ENCODE measurements at places on chromosomes 5 and 9.

- no peak for DNase-seq
These were observed 20.8 kb upstream of the MATR3 start for GRCh38 chr5:139272471-139273321.

- DNase-seq, result peak; percentile 30
These were observed 532.5 kb downstream of the RAB3C start for GRCh38 chr5:59115345-59115744.

- DNase-seq, result no peak
These were observed 203.0 kb upstream of the VLDLR start for GRCh38 chr9:2418619-2419018.

- DNase-seq, result no peak
These were observed 144.5 kb downstream of the AOPEP start for GRCh38 chr9:94870793-94871558.

DNA sequence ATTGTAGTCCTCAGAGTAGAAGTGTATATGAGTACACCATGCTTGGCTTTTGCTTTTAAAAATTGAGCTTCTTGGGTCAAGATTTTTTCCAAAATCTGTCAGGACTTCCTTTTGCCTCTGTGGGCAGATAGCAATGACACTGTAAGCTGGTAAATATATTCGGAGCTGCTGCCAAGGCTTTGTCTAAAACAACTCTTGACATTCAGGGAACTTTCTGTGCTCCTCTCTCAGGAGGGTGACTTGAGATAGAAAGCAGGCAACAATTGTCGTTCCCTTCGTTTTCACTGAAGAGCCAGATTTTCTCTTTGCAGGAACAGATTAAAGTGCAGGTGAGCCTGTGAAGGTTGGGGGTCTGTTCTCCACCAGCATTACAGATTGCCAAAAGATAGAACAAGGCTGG is 230.5 kb downstream of the MAST4 start:
- no peak for DNase-seq

DNA sequence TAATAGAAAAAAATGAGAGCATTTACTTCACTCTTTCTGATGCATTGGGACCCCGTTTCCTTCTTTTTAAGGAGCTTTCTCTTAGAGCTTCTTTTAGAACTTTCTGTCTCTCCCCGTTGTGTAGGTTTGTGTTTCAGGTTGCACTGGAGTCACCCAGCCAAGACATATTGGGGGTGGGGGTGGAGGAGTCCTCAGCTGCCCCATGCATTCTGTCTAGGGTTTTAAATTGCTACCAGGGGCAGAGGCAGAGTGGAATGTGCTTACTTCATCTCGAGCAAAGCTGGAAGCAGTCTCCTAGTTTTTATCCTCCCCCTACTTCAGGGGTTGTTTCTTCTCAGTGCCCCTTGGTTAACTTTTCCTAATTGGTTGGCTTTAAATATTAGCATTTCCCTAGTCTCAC is 9.4 kb downstream of the OR2K2 start:
- DNase-seq, result no peak

GRCh38 chr9:89023740-89024139 is 32.5 kb downstream of the S1PR3 start:
- DNase-seq, result no peak

DNA sequence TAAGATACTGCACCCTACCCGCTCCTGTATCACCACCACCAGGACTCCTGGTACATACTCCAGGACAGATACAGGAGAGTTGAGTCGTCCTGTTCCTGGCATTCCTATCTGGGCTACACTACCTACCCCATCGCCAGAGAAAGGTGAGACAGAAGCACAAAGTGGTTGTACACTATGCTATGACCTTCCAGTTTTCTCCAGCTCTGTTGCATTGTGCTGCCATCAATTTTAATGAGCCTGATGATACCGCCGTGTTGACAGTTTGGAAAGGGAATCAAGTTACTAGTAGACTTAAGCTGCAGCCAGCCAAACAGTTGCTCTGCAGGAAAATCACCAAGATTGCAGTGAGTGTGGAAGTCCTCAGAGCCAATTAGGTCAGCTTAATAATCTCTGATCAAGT is 35.2 kb downstream of the ANP32B start:
- DNase-seq, result no peak

GRCh38 chr9:116501871-116502270 is 185.2 kb upstream of the TRIM32 start:
- no peak for DNase-seq

- DNase-seq, result no peak
These were observed 5.7 kb downstream of the FYB1 start for GRCh38 chr5:39213447-39214207.

- no peak for DNase-seq
These were observed 803.6 kb downstream of the NR2F1-AS1 start for GRCh38 chr5:92777421-92777820.

- DNase-seq, result no peak
These were observed 64.3 kb upstream of the RNU6ATAC start for GRCh38 chr9:134228649-134229048.

DNA sequence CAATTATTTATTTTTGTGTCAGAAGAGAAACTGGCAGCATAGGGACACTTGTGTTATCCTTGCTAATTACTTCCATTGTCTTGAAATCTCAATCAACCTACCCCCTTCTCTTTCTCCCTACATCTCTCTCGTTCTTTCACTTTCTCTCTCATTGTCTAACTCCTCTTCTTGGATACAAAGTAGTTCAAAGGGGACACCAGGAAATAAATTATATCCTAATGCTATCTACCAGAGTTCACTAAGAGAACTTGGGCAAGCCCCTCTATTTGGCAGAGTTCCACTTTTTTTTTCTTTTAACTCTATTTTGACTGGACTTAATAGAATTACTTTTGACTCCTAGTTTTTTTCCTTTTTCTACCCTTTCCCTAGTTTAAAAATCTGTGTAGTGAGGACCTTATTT is 102.2 kb downstream of the MEF2C start:
- DNase-seq, result no peak

DNA sequence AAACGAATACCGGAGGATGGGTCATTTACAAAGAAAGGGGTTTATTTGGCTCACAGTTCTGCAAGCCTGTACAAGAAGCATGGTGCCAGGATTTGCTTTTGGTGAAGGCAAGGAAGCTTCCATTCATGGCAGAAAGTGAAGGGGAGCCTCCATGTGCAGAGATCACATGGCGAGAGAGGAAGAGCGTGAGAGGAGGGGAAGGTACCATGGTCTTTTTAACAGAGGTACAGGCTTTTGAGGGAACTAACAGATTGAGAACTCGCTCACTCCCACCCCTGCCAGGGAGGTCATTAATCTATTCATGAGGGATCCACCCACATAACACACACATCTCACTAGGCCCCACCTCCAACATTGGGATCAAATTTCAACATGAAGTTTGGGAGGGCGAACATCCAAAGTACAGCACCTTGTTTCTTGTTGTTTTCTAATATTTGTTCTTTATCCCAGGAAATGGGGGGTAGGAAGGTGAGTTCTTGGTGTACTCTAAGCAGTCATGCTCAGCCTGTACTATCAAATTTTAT is 18.5 kb downstream of the TMC1 start:
- no peak for DNase-seq

DNA sequence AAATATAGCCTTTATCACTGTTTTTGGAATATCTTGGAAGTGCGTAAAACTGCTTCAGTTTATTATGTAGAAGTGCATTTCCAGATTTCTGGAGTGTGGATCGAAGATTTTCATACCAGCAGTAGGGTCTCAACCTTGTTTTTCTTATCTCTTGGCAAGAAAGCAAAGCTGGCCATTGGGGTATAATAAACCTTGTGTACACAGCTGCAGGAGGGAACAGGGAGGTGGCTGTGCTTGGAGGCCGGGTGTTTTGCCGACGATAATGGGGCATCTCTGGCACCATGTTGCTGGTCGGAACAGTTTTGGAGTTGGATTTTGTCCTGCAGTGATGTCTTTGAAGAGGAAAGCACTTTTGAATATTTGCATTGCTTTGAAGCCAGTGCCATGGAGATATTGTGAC is 308.8 kb upstream of the DMRT1 start:
- no peak for DNase-seq

GRCh38 chr9:127392976-127393375 is 4.0 kb upstream of the SLC2A8 start:
- DNase-seq, result no peak

DNA sequence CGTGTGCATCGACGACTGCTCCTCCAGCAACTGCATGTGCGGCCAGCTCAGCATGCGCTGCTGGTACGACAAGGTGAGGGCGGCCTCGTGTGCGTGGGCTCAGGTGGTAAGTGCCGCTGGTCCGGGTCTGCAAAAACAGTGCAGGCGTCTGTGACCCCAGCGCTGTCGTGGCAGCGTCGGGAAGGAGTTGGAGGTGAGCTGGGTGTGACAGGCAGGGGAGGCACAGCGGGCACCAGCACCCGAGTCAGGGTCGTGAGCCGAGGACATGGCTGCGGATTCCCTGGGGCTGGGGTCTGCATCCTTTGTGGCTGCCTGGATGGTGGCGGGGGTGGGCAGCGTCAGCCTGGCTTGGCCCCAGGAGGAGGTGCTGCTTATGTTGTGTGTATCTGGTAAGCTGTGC is 63.1 kb upstream of the CACNA1B start:
- no peak for DNase-seq

DNA sequence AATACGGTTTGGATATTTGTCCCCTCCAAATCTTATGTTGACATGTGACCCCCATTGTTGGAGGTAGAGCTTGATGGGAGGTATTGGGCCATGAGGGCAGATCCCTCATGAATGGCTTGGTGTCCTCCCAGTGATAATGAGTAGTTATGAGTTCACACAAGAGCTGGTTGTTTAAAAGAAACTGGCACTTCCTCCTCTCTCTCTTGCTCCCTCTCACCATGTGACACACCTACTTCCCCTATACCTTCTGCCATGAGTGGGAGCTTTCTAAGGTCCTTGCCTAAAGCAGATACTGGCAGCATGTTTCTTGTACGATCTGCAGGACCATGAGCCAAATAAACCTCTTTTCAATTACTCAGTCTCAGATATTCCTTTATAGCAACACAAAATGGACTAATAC is 132.0 kb downstream of the PIK3R1 start:
- no peak for DNase-seq

GRCh38 chr5:137828180-137828579 is 39.5 kb upstream of the MYOT start:
- DNase-seq, result no peak

DNA sequence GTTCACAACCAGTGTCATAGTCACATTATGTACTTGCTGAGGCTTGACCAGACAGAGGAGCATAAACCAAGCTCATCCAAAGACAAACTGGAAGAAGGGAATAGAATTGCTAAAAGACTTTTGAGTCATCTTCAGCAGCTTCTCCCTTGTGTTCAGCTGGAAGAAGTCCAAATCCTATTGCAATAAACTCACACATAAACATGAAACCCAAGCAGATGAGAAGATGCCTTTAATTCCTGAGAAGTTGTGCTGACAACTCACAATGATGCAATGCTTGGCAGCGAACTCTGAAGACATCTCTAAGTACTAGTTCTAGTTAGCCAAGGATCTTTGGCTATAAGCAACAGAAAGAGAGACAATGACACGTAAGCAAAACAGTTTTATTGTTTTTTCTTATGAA is 642.1 kb downstream of the KCTD16 start:
- no peak for DNase-seq

DNA sequence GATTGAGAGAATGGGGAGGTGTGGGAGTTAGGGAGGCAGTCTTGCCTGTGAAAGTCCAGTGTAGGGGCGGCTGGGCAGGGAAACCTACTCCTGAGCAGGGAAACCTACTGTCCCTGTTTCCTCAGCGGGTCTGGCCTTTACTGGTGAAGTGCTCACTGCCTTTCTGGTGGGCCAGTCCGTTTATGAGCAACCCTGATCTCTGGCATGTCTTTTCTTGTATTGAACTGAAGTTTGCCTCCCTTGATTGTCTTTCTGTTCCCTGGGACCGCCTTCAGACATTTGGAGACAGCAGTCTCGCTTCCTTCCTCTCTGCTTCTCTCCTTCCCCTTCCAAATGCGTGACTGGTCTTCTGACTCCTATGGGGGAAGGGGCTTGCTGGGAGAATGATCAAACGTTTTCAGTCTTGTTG is 2.9 kb downstream of the SNX18 start:
- DNase-seq, result peak; percentile 31

DNA sequence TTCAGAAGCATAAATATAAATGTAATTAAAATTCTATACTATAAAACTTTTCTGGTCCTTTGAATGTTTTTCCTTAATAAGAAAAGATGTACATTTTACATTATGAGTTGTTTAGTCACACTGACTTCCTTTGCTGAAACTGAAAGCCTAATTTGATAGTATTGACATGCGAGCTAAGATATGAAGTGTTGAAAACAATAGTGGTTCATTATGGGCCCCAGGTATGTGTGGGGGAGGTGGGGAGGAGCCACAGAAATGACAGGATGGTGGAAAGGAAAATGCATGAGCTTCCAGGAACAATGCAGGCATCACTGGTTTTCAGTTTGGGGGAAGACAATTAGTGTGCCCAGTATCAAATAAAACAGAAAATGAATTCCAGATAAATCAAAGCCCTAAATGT is 35.4 kb upstream of the RLN1 start:
- DNase-seq, result peak; percentile 23

DNA sequence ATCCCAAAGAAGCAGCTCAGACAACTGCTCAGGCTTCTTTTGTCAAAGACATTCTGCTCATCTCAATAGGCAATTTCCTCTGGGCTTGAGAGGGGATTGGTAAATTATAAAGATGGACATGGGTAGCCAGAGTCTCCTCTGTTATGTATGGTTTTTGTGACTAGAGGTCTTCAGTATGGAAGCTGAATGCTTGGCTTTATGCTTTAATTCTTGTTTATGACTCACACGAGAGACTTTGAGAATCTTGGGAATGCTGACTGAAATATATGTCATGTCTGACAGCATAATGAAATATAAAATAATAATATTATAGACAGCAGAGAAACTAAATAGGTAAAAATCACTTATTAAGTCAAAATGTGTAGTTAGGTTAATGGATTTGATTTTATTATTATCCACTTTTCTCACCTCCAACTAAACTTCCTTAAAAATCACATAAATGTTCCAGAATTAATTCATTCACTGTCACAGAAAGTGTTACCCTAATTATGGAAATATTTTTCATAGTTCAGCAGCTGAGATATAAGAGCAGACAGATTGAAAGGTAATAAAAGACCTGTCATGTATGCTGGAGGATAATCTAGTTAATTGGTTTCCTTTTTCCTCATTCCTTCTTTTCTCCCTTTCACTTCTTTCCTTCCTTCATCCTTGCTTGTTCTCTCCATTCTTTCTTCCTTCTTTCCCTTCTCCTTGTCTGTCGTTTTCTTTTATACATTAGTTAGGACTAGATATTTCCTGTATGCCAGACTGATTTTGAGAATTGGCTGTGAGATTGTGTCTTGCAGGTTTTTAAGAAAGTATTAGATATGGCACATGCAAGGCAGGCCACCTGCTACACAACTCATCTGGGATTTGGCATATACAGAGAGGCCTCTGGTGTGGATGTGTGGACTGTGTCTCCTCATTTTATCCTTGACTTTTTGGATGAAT is 1866.1 kb upstream of the NUDT12 start:
- no peak for DNase-seq

DNA sequence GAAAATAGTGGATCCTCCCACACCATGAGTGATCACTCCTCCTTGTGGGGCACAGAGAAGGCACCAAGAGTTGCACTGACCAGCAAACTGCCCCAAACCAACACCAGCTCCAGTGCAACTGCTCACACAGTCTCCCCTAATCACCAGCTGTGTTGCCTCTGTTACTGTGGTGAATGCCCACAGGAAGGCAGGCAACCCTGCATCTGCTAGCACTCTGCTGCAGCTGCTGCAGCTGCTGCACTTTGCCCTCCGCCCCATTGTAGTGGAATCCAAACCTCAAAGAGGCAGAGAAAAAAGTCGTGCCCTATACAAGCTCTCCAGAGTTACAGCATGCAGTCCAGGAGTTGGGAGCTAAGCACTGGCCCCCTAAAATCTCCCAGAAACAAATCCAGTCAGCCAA is 339.6 kb downstream of the TRIM36 start:
- DNase-seq, result no peak
